Activated gamma-delta T cell treated with Interleukin-2 at 50 U/mL for 16 hours (primary cell): ENCODE measurements at places on chromosomes 1 and 21.

DNA sequence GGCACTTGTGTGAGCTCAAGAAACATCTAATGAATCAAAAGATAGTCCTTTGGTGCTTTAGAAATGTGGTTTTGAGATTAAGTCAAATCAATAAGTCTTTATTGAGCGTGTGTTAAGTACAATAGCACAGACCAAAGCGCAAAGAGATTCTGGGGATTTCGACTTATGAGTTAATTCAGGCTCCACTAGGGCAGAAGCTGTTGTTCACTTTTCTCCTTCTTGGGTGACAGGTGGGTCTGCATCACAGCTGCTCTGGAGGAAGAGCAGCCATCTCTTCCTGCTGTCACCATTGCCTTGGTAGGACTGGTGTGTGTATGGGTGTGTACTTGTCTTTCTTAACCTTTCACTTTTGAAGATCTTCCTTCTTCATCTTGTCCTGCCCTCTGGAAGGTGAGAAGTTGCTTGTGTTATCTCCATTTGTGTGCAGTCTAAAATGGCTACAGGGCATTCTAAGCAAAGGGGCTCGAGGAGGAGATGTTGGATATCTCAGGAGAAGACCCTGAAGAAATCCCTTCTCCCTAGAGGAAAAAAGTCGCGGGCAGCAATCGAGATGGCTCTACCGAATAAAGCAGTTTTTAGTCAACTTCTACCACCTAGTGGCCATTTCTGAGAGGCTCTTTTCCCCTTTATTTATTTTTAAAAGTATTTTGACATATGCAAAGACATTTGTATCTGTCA, 22.9 kb upstream of the DISC1 start:
- DNase-seq, result peak; percentile 24

- DNase-seq, result no peak
These were observed 3.0 kb downstream of the TNFRSF4 start for GRCh38 chr1:1210726-1211540.

DNA sequence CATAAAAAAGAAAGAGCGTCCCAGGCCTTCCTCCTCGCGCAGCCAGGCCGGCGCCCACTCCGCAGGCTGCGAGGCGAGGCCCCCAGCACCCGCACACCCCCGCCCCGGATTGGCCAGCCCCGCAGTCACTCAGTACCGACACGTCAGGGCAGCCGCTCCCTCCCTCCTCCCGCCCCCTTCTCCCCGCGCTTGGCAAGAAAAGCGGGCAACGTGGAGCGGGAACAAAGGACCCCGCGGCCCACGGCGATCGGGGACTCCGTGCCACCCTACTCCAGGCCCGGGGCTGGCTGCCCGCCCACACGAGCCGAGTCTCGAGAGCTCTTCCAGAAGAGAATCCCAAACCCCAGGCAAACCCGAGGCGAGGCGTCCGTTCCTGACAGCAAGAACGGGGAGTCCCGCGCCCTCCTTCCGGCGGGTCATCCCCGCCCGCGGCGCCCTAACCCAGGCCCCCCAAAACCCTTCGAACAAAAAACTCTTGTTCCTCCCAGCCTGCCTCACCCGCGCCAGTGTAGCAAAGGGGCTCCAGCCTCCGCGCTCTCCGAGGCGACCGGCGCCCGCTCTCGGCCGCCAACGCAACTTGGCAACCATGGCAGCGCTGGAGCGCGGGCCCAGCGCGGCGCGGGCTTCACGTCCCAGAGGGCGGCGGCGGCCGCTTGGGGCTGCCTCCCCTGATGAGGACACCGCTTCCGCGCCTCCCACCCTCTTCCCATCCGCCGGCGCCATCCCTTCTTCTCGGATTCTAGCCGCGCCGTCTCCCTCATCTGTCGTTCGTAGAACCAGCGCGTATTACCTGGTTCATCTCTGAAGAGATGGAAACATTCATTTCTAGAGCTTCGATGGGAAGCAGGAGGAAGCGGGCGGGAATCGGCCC, 645 bp downstream of the IVNS1ABP start:
- peak; percentile 91 for DNase-seq

DNA sequence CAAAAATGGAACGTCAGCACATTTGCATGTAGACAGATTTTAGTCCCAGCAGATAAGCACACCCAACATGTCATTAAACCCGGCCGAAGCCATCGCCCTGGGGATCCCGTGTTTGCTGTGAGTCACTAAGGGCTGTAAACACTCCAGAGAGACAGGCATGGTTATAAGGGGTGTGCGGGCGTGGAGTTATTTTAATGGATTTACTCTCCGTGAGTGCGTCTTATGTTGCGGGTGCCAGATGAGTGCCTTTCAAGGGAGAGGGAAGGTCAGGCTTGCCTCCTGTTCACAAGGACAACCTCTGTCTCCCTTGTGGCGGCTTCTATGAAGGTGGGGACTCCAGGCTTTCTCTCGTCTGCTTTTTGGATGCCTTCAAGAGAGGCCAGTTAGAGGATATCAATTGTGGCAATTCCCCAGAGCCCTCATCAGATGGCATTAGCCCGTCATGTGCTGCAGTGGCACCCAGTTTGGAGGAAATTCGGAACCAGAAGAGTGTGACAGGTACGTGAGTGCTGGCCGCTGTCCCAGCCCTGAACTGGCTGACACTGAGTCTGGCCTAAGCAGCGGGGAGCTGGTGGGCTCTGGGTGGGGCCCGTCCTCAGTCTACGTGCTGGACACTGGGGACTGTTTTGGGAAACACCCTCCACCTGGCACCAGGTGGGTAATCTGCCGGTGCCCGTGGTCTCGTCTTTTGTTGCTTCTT, 223.8 kb upstream of the TMEM51 start:
- no peak for DNase-seq

- DNase-seq, result no peak
These were observed 19.1 kb downstream of the RCSD1 start for GRCh38 chr1:167648978-167649744.

- peak; percentile 80 for DNase-seq
These were observed 6.7 kb downstream of the NCDN start for GRCh38 chr1:35564037-35564883.

DNA sequence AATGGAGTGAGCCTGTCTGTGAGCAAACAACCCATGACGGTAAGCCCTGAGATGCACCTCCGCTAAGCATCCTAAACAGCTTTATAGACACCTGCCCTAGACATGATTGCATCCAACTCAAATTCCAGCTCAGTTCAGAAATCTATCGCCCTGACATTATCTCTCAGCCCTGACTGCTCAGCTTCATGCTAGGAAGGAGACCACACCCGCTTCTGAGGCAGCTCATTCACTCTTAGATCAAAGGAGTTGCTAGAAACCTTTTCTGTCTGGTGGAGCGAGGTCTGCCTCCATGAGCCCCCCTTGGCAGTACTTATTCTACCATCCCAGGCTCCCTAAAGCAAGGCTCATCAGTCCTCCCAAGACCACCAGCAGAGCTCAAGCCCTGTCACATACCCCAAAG, 17.0 kb downstream of the IL10RB start:
- DNase-seq, result no peak

- no peak for DNase-seq
These were observed 7.7 kb upstream of the SLC27A3 start for GRCh38 chr1:153767519-153767918.

DNA sequence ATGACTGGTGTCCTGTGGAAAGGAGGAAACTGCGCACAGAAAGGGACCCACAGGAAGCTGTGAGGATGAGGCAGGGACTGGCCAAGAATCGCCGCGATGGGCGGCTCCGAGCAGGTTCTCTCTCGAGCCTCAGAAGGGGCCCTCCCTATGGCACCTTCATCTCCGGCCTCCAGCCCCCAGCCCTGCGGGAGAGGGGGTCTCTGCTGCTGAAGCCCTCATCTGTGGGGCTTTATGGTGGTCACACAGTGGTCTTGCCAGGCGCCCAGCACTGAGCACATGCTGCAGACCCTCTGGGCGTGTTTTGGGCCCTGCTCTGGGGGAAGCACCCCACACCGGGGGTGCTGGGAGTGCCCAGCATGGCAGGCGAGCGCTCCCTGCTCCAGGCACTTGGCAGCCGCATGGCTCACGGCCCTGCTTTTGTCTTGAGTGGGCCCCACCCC, 86.6 kb upstream of the ACTRT2 start:
- DNase-seq, result no peak

DNA sequence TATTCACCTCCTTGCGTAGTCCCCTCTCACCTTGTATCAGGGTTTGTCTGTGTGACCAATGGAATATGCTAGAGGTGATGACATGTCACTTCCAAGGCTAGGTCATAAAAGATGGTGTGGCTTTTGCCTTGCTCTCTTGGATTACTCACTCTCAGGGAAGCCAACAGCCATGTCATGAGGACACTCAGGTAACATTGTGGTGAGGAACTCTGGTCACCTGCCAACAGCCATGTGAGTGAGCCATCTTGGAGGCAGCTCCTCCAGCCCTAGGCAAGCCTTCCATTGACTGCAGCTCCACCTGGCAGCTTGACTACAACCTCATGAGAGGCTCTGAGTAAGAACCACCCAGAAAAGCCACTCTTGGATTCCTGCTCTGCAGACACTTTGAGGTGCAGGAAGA, 11.0 kb upstream of the HEYL start:
- no peak for DNase-seq

GRCh38 chr1:38037221-38037939, 9.2 kb downstream of the POU3F1 start:
- DNase-seq, result no peak

DNA sequence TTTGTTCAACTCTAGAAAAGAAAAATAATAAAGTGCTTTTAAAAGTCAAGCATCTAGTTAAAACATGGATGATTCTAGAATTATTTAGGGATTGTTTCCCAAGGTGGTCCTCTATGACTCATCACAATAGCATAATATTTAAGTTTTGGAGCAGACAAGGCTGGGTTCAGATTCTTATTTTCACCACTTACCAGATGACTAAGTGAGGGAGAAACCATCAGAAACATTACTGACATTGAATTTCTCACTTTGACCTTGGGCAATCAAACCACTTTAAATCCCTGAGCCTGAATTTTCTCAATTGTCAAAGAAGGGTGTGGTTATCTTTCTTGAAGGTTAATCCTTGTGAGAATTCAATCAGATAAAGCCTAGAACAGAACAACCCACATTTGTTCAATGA, 102.5 kb upstream of the PTGFR start:
- DNase-seq, result no peak

- DNase-seq, result no peak
These were observed 40.0 kb downstream of the ROR1 start for GRCh38 chr1:63813829-63814277.

GRCh38 chr1:84803604-84804003, 89.4 kb downstream of the LPAR3 start:
- no peak for DNase-seq

DNA sequence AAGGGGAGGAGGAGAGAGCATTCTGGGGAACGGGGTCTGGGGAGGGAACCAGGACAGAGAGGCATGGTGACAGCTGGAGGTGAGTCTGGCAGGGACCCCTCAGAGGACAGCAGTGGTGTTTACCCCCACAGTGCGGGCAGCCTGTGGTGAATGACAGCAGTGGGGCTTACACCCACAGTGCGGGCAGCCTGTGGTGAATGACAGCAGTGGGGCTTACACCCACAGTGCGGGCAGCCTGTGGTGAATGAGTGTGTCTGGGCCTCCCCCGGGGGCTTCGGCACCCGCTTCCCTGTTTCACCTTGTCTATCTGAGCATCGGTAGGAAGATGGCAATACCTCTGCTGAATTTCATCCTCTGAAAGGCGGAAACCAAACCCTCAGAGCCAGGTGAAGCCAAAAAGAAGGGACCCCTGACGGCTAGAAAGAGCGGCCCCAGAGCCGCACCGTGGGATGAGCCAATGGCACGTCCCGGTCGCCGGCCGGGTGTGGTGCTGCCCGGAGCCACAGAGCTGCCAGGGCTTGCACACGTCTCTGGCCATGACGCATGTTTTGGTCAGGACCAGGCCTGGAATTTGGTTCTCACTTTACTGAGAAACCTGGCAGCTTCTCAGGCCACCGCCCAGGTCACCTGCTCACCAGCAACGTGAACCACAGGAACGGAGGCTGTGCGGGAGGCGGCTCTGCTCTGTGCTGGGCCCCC, 54.1 kb downstream of the SIK1 start:
- DNase-seq, result no peak

DNA sequence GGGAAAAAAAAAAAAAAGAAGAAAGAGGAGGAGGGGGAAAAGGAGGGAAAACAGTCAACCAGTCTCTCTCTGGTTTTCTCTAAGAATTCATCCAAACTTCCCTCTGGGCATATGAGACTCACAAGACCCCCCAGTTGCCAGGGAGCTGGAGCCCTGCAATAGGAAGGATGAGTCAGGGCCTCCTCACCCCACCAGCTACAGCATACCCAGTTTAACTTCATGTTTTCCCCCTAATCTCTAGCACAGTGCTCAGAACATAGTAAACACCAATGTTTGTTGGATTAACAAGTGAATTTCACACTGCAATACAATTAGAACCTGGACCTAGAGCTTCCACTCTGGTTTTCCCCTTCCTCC, 7.8 kb downstream of the F11R start:
- DNase-seq, result no peak

DNA sequence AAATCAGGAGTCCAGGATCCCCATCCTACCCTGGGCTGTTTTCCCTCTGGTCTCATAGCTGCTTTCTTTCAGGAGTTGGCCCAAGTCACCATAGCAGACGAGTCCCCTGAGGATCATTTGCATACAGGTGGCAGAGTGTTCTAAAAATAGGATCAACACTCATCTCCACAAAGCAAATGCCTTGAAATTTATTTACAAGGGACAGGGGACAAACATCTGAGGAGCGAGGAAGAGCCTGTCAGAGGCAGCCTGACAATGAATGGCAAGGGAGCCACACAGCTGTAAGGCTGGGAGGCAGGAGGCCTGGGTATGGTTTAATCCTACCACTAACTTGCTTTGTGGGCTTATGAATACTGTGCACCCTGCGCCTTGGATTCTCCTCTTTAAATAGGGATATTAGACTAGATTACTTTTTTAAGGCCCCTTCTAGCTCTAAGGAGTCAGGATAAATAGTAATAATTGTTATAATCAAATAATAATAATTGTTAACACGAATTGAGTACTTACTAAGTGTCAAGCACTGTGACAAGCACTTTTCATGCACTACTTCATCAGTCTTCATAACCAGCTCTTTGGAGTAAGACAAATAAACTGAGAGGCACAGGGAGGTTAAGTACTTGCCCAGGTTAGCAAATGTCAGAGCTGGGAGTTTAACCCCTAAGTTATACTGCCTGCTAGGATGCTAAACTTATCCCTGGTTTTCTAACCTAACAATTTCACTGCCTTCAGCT, 34.5 kb downstream of the RAB3B start:
- no peak for DNase-seq

DNA sequence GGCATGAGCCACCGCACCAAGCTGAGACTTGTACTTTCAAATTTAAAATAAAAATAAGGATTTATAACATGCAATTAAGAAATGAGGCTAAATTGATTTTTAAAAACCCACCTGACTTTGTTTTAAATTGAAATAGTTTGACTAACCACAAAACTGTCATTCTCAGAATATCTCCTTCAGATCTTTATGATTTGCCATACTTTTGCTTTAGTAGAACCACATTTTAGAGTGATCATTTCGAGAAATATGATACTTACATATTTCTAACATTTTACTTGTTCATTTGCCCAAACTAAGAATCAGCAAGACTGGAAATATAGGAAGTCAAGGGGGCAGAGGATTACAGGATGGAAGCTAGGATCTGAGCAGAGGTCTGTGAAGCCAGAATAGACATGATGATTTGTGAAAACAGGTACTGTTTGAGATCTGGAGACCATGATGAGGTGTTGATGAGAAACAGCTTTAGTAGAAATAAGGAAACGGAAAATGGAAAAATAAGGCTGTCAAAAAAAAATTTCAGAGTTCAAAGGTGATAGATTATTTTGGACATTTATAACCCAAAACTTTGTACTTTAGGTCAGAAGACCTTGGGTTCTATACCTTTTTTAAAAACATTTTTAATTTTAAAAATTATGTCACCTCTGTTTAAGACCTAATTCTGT, 44.8 kb downstream of the GIPC2 start:
- no peak for DNase-seq

- no peak for DNase-seq
These were observed 62.9 kb upstream of the LRP8 start for GRCh38 chr1:53390736-53391135.

- DNase-seq, result no peak
These were observed 66.0 kb upstream of the CSF1 start for GRCh38 chr1:109844609-109845008.
